ENCODE measurements at places on chromosomes 2 and 18.

DNA sequence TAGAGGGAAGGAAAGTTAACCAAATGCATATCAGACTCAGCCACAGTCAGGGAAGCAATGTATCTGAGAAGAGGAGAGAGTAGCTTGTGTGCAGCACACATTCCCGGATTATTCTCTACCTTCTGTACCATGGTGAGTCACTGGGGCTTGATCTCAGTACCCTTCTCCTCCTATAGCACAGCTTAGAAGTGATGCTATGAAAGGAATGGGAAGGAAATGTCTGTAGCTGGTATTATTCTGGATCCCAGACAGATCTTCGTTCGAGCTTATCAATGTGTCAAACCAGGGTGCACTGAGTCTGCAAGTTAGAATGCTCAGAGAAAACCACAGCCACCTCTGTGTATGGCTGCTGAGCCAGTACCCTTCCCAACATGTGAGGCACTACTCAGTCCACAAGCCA lies 88.0 kb upstream of the NFU1 start:
- no peak for DNase-seq

GRCh38 chr2:190679813-190680591 lies 31.1 kb downstream of the NAB1 start:
- peak; percentile 23 for DNase-seq

- DNase-seq = no peak
Measured at GRCh38 chr2:241978670-241979069, 109.1 kb downstream of the RTP5 start.

DNA sequence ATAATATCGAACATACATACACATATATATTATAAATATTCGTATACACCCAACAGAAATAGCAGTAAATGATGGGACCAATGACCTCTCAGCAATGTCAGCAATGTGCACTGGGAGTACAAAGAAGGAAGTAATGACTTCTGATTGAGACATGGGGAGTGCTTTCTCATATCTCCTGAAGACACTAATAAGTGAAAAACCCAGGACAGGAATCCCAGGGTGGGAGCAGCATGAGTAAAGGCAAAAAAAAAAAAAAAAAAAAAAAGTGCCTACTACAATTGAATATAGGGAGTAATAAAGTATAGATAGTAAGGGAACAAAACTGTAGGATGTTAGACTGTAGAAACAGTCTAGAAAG lies 491.3 kb downstream of the IRS1 start:
- DNase-seq = no peak

DNA sequence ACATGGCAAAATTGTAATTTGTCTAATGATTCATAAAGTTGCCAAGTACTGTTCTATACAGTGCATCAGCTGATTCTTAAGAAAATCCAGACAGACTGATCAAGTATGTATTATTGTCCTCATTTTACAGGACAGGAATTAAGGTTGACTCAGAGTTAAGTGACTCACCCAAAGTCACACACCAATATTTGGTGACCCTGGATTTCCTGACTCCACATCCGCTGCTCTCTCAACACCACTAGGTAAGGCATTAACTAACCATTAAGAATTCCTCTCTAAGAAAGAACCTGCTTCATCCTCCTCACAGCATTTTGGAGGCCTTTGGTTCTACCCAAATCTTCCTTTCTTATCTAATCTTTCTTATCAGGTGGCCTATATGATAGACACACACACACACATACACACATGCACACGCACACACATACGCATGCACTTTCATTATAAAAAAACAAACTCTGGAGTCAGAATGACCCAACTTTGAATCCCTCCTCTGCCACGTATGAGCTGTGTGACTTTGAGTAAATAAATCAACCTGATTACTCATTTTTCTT lies 150.8 kb downstream of the ANKRD44 start:
- no peak for DNase-seq
